ENCODE measurements at places on chromosomes 13 and 19.

DNA sequence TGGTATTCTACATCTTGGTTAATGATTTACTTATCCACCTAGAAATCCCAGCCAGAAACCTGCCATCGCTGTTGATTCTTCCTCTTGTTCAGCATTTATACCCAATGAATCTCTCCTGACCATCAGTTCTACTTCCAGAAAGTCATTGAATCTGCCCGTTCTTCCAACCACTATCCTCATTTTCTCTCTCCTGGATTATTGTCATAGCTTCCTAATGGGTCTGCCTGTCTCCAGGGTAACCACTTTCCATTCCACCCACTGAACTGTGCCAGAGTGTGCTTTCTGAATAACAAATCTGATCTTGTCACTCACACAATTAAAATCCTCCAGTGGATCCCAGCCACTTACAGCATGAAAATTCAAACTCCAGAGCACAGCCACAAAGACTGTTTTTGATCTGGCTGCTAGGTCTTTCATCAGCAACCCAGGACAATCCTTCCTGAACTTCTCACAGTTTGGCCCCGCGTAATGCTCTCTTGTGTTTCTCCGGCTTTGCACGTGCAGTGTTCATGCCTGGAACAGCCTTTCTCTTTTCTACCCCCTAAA lies 330.6 kb downstream of the SPRY2 start:
- H3K27me3 ChIP-seq = no peaks in the 10 kb centered on the region
- no peaks in the 10 kb centered on the region for H3K36me3 ChIP-seq
- H3K27ac ChIP-seq = no peak overlapping the region
- no peak for DNase-seq
- H3K4me3 ChIP-seq = no peak overlapping the region

DNA sequence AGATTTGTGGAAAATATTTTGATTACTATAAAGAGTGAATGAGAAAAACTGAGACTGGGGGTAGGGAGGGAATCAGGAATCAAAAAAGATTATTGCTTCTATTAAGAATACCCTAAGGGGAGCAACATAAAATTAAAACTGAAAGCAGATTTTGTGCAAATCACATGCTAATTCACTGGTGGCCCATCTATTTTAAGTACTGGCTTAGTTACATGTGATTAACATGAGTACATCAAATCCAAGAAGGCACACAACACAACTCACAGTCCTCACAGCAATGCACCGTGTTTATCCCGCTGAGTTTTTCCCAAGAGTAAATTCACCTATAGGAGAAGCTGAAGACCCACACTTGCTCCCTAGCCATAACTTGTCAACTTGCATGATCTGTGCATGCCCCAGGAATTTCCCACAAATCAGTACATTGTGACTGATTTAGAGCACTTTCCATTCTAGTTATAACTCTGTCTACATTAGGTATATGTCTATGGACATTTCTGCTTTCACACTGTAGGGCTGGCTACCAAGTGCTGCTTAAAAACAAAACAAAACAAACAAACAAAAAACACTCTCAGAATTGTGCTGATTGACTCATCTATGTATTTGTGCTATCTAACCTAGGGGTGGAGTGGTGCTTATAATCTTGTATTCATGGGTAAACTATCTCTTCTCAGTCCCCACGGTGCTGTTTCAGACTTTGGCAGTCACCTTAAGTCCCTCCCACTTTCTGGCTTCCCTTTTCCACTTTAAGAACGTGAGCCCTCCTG lies 24.3 kb downstream of the AMER2 start:
- H3K4me1 ChIP-seq = peaks cover 2% of the 10 kb centered on the region
- no peak overlapping the region for H3K27ac ChIP-seq
- H3K4me3 ChIP-seq = no peak overlapping the region
- DNase-seq = no peak
- H3K36me3 ChIP-seq = no peaks in the 10 kb centered on the region
- no peaks in the 10 kb centered on the region for H3K27me3 ChIP-seq

DNA sequence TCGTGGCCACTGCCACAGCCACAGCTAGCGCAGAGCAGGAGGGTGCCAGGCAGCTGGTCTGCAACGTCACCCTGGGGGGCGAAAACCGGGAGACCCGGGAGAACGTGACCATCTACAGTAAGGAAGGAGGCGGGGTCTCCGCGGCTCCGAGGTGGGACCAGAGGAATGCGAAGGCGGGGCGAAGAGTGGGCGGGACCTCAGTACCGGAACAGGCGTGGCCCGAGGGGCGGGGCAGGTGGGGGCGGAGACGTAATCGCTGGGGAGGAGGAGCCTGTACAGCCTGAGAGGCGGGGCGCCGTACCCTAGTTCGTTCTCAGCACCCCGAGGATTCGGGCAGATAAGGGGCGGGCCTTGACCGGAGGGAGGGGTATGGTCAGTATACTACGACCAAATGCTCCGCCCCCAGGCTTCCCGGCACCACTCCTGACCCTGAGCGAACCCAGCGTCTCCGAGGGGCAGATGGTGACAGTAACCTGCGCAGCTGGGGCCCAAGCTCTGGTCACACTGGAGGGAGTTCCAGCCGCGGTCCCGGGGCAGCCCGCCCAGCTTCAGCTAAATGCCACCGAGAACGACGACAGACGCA lies 2.5 kb downstream of the ICAM5 start:
- no peaks in the 10 kb centered on the region for H3K36me3 ChIP-seq
- peaks cover 6% of the 10 kb centered on the region for H3K4me1 ChIP-seq

DNA sequence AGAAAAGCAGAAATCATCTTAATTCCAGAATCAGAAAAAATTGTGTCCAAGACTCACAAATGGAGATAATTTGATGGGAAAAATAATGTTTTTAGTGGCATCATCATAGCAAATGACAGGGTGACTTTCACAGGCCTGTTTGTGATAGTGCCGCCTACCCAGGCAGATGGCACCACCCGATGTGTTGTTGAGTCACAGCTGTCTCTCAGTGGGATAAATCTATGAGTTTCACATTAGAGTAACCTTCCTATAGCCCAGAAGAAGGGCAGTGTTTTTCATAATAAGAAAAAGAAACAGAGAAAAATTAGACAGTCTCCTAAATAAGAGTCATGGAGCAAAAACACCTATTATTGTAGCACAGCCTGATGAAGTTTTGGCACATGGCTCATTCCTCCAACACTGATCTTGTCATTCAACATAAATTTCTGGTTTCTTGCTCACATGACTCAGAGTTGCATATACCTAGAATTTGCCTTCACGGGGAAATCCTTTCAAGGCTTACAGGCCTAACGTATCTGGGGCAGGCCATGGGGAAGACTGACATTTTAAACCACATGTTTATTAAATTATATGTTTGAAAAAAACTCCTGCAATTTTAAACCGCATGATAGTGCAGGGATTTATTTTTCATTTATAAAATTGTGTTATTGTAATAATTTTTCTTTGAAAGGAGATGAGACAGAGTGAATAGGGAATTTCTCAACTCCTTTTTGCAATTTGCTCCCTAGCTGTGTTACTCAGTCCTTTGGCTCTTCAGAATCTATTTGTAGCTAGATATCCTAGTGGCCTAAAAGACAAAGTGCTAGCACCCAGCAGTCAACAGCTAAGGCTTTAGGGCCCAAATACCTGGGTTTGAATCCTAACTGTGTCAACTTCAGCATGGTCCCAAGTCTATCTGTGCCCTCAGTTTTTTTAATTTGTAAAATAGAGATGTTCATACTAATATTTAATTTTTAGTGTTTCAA lies 393.7 kb downstream of the NDFIP2 start:
- no peak overlapping the region for H3K27ac ChIP-seq
- H3K4me1 ChIP-seq = no peaks in the 10 kb centered on the region
- H3K4me3 ChIP-seq = no peak overlapping the region
- no peaks in the 10 kb centered on the region for H3K36me3 ChIP-seq
- DNase-seq = no peak

DNA sequence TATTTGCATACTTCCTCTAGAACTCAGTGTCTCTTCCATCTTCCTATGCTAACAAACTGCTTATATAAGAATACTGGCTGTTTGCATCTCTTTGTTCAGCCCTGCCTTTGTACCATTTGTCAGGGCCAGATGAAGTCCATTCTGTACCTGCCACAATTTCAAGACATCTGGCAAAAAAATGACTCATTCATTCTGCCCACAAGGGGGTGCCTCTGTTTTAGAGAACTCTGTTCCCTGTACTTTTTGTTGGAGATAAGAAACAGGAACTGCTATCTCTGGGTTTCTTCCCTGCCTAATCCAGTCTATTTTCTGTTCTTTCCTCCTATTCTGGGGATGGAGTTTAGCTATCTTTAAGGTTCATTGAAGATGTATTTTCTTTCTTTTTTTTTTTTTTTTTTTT lies 23.0 kb downstream of the ZNF568 start:
- H3K36me3 ChIP-seq = no peaks in the 10 kb centered on the region
- H3K4me1 ChIP-seq = no peaks in the 10 kb centered on the region
- H3K27me3 ChIP-seq = no peaks in the 10 kb centered on the region
